Ascending aorta (tissue), 2 donors: ENCODE measurements at places on chromosomes 2 and 18.

DNA sequence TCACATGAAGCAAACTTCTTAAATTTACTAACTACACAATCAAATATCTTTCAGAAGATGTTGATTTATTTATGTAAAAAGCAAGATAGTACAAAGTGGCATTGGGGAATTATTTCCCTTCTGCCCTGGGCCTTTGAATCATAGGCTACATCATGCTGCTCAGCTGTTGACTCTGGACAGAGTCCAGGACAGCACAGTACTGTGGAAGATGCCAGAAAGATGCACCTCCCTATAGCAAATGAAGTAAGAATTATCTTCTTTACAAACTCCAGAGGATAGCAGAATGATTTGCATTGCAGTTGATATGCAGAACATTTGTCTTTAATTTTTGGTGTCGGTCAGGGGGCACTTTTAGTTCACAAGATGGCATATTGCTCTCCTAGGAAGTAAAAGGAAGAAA is 1354.5 kb upstream of the ZEB2 start:
- DNase-seq: no peak

DNA sequence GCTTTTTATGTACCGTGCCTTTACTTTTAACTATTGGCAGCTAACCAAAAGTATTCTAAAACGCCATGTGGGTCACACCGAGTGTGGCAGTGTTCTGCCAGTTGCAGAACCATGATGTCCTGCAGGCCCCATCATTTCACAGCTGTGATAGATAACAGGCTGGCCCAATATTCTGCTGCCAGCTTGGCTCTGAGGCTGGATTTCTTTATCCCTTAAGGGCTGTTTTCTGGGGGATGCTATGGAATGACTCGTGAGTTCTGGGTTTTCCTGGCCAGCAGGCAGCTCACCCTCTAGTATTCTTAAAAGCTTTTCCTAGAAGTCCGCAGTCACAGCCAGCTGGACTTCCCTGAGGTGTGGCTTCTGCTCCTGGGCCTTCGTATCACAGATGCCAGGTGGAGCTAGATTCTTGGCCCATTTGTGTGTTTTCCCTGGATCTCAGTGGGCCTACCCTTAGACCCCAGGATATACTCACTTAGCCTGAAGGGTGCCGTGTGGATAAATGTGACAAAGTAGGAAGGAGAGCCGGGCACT is 41.0 kb downstream of the FHOD3 start:
- DNase-seq: no peak

DNA sequence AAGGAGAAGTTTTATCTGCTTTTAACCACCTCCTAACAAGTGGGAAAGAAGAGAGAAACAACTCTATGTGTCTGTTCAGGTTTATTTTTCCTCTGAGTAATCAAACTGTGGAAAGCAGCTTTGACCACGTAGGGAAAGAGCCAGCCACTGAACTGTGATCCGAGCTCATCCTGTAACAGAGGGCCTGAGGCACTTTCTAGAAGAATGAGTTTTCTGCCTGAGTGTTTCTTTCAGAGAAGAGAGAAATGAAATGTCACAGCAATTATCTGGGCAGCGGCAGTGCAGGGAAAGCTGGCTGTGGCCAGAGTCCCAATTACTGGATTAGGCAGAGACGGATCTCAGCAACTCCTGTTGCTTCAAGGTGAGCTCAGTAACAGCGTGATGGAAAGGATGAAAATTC is 151.9 kb downstream of the CD226 start:
- DNase-seq: no peak

DNA sequence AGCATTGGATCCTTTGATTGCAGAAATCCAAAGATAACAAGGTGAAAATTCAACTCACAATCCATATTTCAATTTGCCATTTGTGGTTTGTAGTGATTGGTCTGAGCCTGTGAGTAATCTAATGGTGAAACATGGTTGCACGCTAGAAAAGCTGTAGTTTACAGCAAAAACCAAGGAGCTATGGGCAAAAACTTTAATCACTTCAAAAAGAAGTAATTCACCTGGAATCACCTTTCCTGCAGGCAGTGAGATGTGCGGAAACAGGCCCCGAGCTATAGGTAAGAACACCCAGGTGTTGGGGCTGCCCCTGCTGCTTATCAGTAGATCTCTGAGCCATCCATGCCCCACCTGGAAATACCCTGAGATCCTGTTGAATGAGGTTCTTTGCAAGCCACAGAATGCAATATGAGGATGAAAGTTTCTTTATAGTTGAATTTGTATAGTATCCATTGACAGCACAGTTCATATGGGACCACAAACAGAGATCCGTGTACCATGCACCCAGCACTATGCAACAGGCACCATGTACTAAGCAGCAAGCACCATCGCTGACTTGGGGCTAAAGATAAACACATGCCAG is 208.2 kb downstream of the SPP2 start:
- DNase-seq: no peak

GRCh38 chr2:216915557-216916150 is 55.8 kb upstream of the TNP1 start:
- DNase-seq: no peak

- no peak for DNase-seq
Observed at GRCh38 chr2:225399504-225399903, at the start of gene NYAP2. NYAP2 (plus strand) TSS chr2:225399710; CDS start chr2:225408881, 9,171 bp downstream.

DNA sequence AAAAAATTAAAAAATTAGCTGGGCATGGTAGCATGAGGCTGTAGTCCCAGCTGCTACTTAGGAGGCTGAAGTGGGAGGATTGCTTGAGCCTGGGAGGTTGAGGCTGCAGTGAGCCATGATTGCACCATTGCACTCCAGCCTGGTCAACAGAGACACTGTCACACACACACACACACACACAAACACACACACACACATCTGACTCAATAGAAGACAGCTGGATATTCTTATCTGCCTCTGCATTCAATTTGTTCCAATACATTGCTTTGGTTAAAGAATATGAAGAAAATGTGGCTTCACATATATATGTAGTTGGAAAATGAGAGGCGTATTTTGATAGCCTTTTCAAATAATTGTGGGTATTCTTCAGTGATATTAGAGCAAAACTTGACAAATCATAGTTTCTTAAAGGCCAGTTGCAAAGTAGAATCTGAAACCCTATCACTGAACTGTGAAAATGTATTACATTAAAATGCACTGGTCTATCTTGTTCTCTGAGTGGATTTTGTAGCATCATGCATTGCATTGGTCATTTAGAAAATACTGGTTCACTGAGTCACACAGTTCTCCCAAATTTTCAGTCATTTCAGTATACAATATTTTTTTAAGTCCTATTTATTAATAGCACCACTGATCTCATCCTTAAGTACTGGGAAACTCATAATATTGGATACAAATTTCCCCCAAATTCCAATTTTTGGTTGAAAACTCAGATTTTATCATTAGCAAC is 140.9 kb downstream of the MCFD2 start:
- no peak for DNase-seq

DNA sequence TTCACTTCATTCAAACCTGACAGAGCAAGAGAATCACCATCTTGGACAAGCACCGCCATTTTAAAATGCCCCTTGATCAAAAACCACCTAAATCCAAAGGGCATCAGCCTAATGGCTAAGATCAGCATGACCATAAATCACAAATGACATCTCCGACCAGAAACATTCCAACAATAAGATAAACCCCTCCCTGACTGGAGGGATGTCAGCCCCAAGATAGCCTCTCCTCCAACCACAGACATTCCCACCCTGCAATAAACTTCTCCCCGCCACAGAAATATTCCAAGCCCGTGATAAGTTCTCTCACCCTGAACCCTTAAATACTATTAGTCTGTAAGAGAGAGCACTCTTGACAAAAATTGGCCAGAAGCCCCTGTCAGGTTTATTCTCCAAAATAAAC is 21.6 kb upstream of the LYPD1 start:
- no peak for DNase-seq
